Glutamatergic neuron (in vitro differentiated cells): ENCODE measurements at places on chromosomes 5 and 9. TPM values are rescaled to one million over a fixed set of nuclear protein-coding genes. Genes with fewer than 3 reads are reported as not detected.

PHF24 gene
- 3.1 TPM for total RNA-seq

PRKAA1 gene
- 49.0 TPM for total RNA-seq

TRIM7 gene
- 0.93 TPM for total RNA-seq

ZNF483 gene
- total RNA-seq = 6.5 TPM

CNTNAP3B gene
- 10.1 TPM for total RNA-seq

ITGA2 gene
- not detected for total RNA-seq

BASP1 gene
- total RNA-seq = 832 TPM

PCDHA11 gene
- total RNA-seq = 23.2 TPM

PCDHA2 gene
- 20.9 TPM for total RNA-seq

BRINP1 gene
- 14.0 TPM for total RNA-seq

ALDH1A1 gene
- not detected for total RNA-seq

SH3PXD2B gene
- total RNA-seq = 96.8 TPM

STK32A gene
- 3.2 TPM for total RNA-seq

TSSK1B gene
- total RNA-seq = 0.54 TPM

C1QTNF3 gene
- 9.0 TPM for total RNA-seq

GAS1 gene
- total RNA-seq = 6.1 TPM

CLTB gene
- total RNA-seq = 83.8 TPM

VDAC1 gene
- total RNA-seq = 132 TPM

CD180 gene
- total RNA-seq = not detected

AP3B1 gene
- 14.3 TPM for total RNA-seq

PITX1 gene
- 0.76 TPM for total RNA-seq

ANKS6 gene
- total RNA-seq = 15.9 TPM

SPATA31D4 gene
- total RNA-seq = not detected

SPATA31C1 gene
- not detected for total RNA-seq

SLC28A3 gene
- not detected for total RNA-seq

NR5A1 gene
- total RNA-seq = not detected

ARHGEF39 gene
- total RNA-seq = 2.6 TPM

GCNT4 gene
- 5.2 TPM for total RNA-seq

TMEM252 gene
- total RNA-seq = not detected

IRX1 gene
- total RNA-seq = 69.3 TPM

GABRB2 gene
- not detected for total RNA-seq

COL27A1 gene
- 3.9 TPM for total RNA-seq

DBH gene
- total RNA-seq = 1.8 TPM

GHR gene
- total RNA-seq = not detected

GRIA1 gene
- not detected for total RNA-seq
